ENCODE measurements at places on chromosomes 4 and X. TPM values are rescaled to one million over a fixed set of nuclear protein-coding genes. Genes with fewer than 3 reads are reported as not detected.

The CCDC120 gene
- 2.7 TPM for total RNA-seq

The HS3ST1 gene
- 0.51 TPM for total RNA-seq

The GDPD2 gene
- 1.5 TPM for total RNA-seq

The SERTM2 gene
- total RNA-seq: 7.9 TPM

The ATP2B3 gene
- total RNA-seq: 0.41 TPM

The GPR82 gene
- total RNA-seq: 0.10 TPM

The NEXMIF gene
- 2.5 TPM for total RNA-seq

The FDCSP gene
- not detected for total RNA-seq

The VEGFD gene
- total RNA-seq: 12.3 TPM

The IL1RAPL1 gene
- total RNA-seq: 4.8 TPM

The MMRN1 gene
- total RNA-seq: 27.6 TPM
